Stimulated activated CD4-positive, alpha-beta T cell treated with anti-CD3 and anti-CD28 coated beads, Interleukin-12 subunit alpha, Interleukin-12 subunit beta, amount 100 ng/mL, for 4 hours (primary cell): ENCODE measurements at places on chromosomes 7 and 10.
A peak's percentile ranks its signal among the peaks of the same experiment; 100 is the strongest.

GRCh38 chr10:6840201-6840691 lies 260.2 kb upstream of the PRKCQ start:
- no peak for DNase-seq

DNA sequence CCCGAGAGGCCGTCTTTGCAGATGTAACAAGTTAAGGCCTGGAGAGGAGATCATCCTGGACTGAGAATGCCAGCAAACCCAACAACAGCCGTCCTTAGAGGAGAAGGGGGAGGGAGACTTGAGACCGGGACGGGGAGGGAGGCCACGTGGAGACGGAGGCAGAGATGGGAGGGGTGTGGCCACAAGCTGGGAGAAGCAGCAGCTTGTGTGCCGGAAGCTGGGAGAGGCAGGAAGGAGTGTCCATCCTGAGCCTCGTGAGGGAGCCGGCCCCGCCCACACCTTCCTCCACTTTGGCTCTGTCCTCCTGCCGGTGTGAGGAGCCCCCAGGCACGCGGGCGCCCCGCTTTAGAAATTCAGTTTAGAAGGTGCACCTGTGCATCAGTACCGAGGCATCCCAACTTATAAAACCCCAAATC lies 95.7 kb downstream of the DNAJB6 start:
- DNase-seq = no peak

DNA sequence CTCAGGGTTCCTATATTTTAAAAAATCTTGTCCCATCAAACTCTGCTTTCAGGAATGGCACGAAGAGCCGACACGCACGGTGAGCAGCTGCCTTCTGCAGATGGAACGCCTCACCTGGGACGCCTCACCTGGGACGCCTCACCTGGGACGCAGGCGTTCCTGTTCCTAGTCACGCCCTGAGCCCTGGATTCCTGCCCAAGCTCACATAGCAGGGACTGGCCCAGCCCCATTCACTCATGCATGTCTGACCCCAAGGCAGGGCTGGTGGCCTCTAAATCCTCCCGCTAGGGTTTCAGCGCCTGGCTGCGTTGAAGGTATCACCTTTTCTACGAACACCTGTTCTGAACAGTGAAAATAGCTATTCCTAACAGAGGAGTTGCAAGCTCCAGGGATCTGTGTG lies 49.8 kb downstream of the CARD11 start:
- no peak for DNase-seq

GRCh38 chr7:149436358-149436757 lies 24.5 kb downstream of the ZNF777 start:
- no peak for DNase-seq

DNA sequence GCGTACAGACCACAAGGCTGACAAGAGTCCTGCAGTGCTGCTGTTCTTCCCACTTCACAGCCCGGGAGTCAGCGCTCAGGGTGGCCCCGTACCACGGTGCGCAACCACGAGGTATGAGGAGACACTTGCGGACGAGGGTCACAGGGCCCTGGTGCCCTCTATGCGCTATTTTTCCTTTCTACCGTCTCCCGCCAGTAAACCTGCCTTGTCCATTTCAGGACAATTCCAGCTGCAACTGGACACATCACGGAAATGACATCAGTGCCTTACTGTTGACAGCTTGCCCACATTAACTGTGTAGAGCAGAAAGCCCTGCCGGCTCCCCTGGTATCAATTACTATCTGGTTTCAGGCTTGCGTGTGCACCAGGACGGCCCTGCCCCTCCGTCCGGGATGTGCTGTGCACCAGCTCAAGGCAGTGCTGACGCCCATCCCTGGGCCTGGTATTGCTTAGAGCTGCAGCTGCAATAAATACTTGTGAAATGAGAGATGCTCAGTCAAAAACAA lies 65.1 kb downstream of the ZRANB1 start:
- no peak for DNase-seq

- DNase-seq = no peak
Observed at GRCh38 chr10:126946746-126947145, 41.5 kb downstream of the DOCK1 start.

DNA sequence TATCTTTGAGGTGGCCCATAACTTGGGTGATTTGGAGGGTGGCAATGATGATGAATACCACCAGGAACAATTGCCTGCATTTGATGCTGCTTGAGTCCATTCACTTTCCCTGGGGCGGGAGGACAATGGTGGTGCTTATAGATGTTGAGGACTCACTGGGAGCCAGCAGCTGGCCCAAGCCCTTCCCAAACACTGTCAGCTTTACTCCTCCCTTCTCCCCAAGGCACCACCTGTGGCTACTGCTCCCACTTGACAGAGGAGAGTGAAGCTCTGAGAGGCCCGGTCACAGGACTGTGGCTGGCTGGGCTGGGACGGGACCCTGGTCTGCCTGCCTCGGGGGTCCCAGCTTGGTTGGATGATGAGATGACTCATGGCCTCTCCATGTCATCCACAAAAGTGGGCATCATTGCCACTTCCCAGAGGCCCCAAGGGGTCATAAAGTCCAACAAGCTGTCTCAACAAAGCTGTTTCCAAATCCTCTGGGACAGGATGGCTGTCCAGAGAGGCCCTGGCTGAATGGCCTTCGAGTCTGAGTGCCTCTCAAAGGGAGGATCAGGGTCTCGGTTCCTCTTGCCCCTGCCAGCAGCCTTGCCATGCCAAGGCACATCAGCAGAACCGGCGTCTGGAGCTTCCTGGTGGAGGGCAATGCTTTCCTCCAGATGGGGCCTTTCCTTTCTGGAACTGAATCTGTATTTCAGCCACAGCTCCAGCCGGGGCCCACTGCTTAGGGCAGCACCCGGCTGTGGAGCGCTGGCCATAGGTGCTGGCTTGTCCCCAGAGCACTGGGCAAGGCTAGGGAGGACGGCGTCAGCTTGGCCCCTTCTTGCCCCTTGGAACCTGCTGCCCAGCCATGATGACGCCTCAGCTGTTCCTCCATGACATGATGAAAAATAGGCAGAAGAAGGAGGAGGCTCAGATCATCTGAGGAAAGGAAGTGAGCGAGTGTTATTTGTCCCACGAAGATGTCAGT lies 47.0 kb upstream of the PLEKHA1 start:
- no peak for DNase-seq

- DNase-seq = no peak
Observed at GRCh38 chr7:139783647-139784385, 6.0 kb upstream of the HIPK2 start.

DNA sequence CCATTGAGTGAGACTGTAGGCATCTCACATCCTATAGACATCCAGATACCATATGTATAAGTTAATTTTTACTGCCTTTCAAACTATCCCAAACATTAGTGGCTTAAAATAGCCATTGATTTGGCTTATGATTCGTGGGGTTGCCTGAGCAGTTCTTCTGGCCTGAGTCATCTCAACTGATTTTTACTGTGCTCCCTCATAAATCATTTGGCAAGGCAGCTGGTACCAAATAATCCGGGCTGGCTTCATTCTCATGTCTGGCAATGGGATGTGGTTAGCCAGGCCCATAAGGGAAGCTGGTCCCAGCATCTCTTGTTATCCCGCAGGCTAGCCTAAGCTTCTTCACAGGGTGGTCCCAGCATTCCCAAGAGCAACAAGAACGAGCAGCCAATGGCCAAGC lies 6.7 kb upstream of the LRGUK start:
- no peak for DNase-seq

DNA sequence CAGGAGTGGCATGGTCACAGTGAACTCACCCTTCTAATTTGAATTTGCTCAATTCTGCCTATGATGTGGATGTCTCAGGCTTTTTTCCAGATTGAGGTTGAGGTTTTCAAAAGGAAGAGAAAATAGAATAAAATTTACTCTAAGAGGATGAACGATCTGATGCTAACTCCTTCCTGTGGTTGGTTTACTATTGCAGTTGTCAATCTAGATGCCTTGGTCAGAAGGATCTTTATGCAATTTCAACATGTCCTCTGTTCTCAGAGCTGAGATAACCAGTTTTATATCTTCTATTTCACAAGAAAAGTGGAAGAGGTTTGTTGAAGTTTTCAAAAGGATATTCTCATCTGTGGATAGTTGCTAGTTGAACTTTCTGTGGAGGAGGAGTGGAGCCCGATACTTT lies 150.7 kb upstream of the WDR11 start:
- DNase-seq = no peak

DNA sequence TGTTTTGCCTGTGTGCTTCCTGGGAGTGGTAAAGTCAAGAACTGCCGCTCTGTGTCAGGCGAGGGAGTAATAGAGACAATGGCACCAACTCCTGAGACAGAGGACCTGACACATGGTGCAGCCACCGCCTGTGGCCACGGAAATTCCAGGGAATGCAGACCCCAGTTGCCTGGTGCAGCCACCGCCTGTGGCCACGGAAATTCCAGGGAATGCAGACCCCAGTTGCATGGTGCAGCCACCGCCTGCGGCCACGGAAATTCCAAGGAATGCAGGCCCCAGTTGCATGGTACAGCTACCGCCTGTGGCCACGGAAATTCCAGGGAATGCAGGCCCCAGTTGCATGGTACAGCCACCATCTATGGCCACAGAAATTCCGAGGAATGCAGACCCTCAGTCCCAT lies 8.7 kb downstream of the DIP2C start:
- DNase-seq = no peak

DNA sequence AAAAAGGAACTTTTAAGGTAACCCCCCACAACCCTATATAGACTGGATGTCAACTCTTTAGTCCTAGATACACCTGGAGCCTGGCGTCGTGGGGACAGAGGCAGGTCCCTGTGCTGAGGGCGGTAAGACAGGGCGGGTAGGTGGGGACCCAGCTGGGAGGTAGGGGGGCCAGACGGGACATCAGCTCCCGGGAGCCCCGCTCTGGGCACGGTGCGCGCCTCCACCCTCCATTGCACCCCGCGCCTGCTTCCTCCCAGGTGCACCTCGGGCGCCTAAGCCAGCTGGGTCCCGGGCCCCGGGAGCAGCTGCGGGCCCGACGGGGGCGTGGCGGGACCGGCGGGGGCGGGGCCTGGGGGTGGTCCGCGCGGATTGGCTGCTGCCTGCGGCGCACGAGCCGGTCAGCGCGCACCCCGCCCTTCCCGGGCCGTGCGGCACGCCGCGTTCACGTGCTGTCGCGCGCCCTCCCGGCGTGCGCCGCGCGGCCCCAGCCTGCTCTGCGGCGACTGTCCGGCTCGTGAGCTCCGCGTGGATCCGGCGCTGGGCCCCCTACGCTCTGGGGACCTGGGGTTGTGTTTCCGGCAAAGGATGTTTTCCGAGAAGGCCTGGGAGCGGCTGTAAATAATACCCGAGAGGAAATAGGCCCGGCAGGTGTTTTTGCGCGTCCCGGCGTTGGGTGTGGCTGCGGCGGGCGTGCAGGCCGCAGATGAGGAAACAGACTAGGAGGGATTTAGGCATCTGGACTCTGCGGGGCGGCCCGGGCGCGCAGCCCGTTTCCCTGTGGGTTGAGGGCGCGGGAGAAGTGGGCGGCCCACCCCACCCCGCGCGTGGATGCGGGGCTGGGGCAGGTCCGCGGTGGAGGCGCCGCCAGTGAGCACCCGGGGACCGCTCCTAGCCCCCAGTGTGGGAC lies 39.1 kb upstream of the PFKFB3 start:
- peak; percentile 92 for DNase-seq

- no peak for DNase-seq
Observed at GRCh38 chr7:45663167-45663921, 89.2 kb downstream of the ADCY1 start.

GRCh38 chr10:35924759-35925158 lies 282.7 kb upstream of the FZD8 start:
- no peak for DNase-seq

- DNase-seq = no peak
Observed at GRCh38 chr7:11841657-11842056, 9.7 kb upstream of the THSD7A start.

GRCh38 chr10:14247377-14248116 lies 83.2 kb downstream of the FRMD4A start:
- no peak for DNase-seq

DNA sequence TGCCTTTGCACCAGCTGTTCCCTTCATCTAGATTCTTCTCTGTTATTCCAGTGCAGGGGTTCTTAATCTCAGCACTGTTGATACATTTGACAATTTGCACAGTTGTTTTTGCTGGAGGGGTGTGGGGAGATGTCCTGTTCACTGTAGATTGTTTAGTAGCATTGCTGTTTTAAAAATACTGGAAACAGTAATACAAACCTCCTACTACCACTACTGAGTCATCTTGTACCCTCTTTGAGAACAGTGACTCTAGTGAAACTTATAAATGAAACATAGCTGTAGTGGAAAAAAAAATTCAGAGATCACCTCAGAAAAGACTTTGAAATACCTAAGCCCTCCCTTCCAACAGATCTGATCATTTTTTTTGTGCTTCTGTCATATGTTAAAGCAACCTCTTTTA lies 154.8 kb upstream of the TMEM196 start:
- DNase-seq = no peak

- no peak for DNase-seq
Observed at GRCh38 chr7:156778668-156779067, 114.3 kb downstream of the LMBR1 start.

DNA sequence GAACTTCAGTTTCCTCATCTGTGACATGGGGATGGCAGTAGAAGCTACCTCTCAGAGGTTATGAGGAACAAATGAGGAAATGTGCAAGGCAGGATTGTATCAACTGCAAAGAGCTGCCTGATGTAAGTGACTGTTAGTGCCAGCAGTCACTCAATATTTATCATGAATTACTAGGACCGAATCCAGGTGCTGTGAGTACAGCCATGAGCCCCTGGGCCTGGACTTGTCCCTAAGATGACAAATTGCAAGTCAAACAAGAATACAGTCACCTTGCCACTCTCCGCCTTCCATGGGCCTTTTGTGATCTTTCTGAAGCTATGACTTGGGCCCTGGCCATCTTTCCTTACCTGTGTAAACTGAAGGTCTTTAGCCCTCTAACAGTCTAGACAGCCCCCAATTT lies 27.7 kb upstream of the TLX1 start:
- no peak for DNase-seq

DNA sequence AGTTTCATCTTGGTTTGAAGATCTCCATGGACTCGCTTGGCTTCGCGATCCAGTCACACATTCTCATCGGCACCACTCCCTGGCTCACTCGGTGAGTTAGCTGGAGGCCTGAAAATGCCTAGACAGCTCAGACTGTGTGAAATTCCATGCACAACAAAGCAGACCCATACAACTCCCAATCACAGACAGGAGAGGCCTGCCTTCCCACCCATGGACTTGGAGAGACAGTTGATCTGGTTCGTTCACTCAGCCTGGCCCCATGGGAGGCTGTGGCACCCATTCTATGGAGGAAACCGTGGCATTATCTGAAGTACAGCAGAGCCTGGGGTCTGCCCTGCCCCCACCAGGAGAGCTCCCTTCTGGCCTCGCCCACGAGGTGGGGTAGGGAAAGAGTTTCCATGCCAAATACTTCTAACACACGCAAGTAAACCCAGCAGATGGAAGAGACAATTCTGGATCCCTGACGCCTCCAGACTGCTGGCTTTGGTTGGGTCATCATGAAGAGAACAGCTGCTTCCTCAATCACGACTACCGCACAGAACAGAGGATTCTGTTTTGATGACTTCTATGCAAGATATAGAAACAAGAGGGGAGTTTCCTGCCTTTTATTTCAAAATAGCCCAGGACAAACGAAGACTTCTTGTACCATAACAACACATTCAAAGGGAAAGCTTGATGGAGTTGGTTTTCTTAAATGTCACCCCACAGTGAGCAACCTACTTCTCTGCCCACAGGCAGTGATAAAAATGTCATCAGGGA lies 15.9 kb downstream of the FAM53B start:
- DNase-seq = no peak
